ENCODE measurements at places on chromosomes 16 and 17.

DNA sequence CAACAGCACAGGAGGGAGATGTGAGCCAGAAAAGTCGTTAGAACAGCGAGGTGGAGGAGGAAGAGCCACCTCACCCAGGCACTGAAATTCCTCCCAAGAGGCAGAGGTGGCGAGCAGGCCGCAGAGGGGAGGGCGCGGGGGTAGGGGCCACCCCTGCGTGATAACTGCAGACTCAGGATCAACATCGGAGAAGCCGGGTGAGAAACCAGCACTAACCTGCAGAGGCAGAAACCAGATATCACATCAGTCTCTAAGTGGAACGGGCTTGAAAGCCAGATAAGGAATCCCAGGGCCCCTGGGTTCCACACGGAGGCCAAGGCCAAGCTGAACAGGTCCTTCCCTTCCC is 39.4 kb upstream of the ZC3H18 start:
- peaks cover 57% of the 10 kb centered on the region for H3K4me1 ChIP-seq
- peaks cover 47% of the 10 kb centered on the region for H3K36me3 ChIP-seq
- no peak overlapping the region for H3K4me3 ChIP-seq

GRCh38 chr17:32187271-32187670 is 45.0 kb downstream of the RHOT1 start:
- no peaks in the 10 kb centered on the region for H3K27me3 ChIP-seq
- H3K36me3 ChIP-seq: peaks cover 6% of the 10 kb centered on the region
- no peak overlapping the region for H3K27ac ChIP-seq
- DNase-seq: no peak
- no peak overlapping the region for H3K4me3 ChIP-seq

DNA sequence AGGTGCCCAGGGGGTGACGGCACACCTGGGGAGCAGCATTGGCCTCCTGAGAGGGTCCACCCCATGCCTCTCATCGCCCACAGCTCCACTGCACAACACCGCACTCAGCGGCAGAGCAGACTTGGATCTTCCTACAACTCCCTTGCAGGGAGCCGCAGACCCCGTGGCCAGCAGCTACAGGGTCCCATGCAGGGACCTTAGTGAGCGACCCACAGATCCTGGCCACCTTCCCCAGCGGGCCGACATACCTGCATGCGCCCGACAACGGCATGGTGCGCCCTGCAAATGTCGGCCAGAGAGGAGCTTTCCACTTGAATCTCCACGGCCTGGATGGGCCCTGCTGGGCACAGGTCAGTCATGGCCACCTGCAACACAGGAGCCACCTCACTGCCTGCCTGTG is 8.4 kb downstream of the FAAP100 start:
- DNase-seq: no peak
- no peaks in the 10 kb centered on the region for H3K4me1 ChIP-seq
- H3K4me3 ChIP-seq: no peak overlapping the region
- peaks cover 59% of the 10 kb centered on the region for H3K36me3 ChIP-seq
- no peak overlapping the region for H3K27ac ChIP-seq

- H3K27ac ChIP-seq: no peak overlapping the region
- no peaks in the 10 kb centered on the region for H3K36me3 ChIP-seq
- no peaks in the 10 kb centered on the region for H3K27me3 ChIP-seq
- DNase-seq: no peak
These were observed 5.5 kb upstream of the COIL start for GRCh38 chr17:56966338-56966737.

- H3K36me3 ChIP-seq: no peaks in the 10 kb centered on the region
- H3K4me1 ChIP-seq: peaks cover 22% of the 10 kb centered on the region
- no peak overlapping the region for H3K4me3 ChIP-seq
- H3K27me3 ChIP-seq: peaks cover 36% of the 10 kb centered on the region
- DNase-seq: peak; percentile 50
These were observed 1.0 kb downstream of the SRCIN1 start for GRCh38 chr17:38604479-38605403.

GRCh38 chr17:44273607-44274006 is 5.7 kb upstream of the SLC4A1 start:
- H3K4me3 ChIP-seq: no peak overlapping the region
- DNase-seq: no peak
- H3K27ac ChIP-seq: no peak overlapping the region
- H3K36me3 ChIP-seq: no peaks in the 10 kb centered on the region

DNA sequence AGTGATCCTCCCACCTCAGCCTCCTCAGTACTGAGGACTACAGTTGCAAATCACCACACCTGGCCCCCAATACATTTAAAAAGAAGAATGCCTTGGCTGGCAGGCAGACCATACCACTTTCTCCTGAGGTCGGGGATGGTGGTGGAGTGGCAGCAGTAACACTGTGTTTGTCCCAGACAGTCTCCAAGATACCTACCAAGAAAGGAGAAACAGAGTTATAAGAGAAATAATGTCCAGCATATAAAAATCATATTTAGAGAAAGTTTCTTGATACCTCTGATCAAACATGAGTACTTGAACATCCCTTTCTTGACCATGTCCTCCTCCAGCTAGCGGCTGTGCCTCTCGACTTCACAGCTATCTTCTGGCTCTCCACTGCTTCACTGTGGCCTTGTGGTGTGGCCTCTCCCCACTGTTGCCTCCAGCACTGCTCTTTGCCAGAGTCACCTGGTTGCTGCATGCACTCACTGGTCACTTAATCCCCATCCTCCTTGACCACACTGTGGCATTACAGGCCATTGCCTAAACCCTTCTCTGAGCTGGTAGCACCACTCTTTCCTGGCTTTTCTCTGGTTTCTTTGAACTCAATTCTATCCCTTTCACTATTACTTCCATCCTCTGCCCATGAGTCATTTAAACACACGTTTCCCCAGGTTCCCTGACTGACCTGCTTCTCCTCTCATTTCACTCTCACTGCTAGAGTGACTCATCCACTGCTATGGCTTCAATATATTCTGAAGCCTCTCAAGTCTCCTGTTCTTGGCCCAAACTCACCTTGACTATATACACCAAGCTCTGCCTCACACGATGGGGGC is 45.2 kb downstream of the XPO6 start:
- H3K27ac ChIP-seq: no peak overlapping the region
- no peak overlapping the region for H3K4me3 ChIP-seq
